CD4-positive, CD25-positive, alpha-beta regulatory T cell (primary cell): ENCODE measurements at places on chromosomes 3 and 15.
A peak's percentile ranks its signal among the peaks of the same experiment; 100 is the strongest.

GRCh38 chr15:60307034-60307433, 90.8 kb downstream of the ANXA2 start:
- H3K27ac ChIP-seq: no peak overlapping the region
- peaks cover 20% of the 10 kb centered on the region for H3K27me3 ChIP-seq
- H3K36me3 ChIP-seq: no peaks in the 10 kb centered on the region
- no peak for DNase-seq
- no peak overlapping the region for H3K4me3 ChIP-seq
- H3K4me1 ChIP-seq: no peaks in the 10 kb centered on the region

DNA sequence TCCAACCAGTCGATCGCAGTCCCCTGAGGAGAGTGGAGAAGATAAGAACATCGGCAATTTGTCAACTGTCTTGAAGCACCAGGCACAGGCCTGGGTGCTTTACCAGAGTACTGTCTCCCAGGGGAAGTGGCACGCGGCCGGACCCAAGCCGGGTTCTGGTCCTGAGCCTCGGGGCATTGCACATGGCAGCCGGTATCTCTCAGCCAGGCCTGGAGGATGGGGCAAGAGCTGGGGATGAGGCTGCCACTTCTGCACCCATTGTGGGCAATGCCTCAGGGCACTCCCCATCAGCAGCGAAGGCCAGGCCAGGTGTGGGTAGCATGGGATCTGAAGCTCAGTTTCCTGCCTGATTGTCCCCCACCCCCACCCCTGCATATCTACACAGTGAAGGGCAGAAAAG, 77.5 kb downstream of the ADCY5 start:
- no peaks in the 10 kb centered on the region for H3K4me1 ChIP-seq
- H3K27ac ChIP-seq: no peak overlapping the region
- no peak overlapping the region for H3K4me3 ChIP-seq
- no peak for DNase-seq

DNA sequence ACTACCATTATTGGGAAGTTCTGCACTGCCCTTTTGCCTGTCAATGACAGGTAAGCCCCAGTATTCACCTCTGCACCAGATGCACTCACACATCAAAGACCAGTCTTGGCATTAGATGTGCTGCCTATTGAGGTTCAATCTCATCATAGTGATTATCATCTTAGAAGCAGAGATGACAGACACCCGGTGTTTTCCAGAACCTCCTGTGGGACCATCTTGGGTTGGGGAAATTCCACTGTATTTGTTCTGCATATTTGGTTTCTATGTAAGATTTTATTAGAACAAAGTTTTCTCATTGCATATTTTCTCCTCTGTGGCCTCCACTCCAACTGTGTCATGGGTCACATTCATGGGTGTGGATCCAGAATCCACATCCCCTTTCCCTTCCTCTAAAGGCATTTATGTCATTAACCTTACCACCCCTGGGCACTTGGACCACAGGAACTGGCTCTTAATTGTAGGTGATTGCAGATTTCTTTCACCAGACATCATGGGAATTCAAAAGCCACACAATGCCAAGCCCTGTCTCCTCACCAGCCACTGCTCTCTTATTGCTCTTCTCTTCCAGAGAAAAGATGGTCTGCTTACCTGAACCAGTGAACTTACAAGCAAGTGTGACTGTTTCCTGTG, 31.2 kb downstream of the PLA1A start:
- H3K27me3 ChIP-seq: no peaks in the 10 kb centered on the region
- H3K4me1 ChIP-seq: peaks cover 26% of the 10 kb centered on the region
- no peak overlapping the region for H3K27ac ChIP-seq
- H3K4me3 ChIP-seq: peak overlapping the region; percentile 57
- no peaks in the 10 kb centered on the region for H3K36me3 ChIP-seq
- DNase-seq: no peak

GRCh38 chr3:98630416-98630815, 37.0 kb upstream of the CPOX start:
- no peaks in the 10 kb centered on the region for H3K4me1 ChIP-seq
- DNase-seq: no peak
- H3K27ac ChIP-seq: no peak overlapping the region
- H3K27me3 ChIP-seq: peaks cover 4% of the 10 kb centered on the region

DNA sequence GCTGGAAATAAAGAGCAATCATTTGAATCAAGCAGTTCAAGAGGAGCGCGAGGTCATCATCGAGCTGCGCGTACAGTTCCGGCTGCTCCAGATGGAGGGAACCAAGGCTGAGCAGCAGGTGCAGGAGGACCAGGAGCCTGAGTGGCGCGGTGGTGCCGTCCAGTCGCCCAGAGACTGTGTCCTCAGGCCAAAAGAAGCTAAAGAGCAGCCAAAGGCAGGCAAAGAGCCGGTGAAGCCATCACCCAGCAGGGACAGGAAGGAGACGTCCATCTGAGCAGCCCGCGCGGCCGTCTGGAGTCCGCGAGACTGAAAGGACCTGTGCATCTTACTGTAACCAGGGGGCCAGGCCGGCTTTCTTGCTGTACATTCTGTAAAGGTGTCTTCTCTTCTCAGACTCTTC, 277.2 kb upstream of the TTC14 start:
- H3K4me1 ChIP-seq: no peaks in the 10 kb centered on the region
- no peaks in the 10 kb centered on the region for H3K27me3 ChIP-seq
- DNase-seq: no peak
- H3K4me3 ChIP-seq: no peak overlapping the region

GRCh38 chr3:120908030-120908794, at the start of gene STXBP5L:
Gene STXBP5L (plus strand): TSS chr3:120908205. CDS start chr3:120909579, 1,374 bp downstream.
- no peak within 1 kb of the TSS for H3K4me3 ChIP-seq
- peaks cover 14% of the 10 kb centered on the region for H3K4me1 ChIP-seq
- no peak within 1 kb of the TSS for H3K27ac ChIP-seq
- no peaks in the 10 kb centered on the region for H3K36me3 ChIP-seq
- H3K27me3 ChIP-seq: peaks cover 40% of the 10 kb centered on the region

GRCh38 chr15:41825572-41826535, 2.0 kb upstream of the JMJD7 start:
- peaks cover 20% of the 10 kb centered on the region for H3K36me3 ChIP-seq
- no peak overlapping the region for H3K4me3 ChIP-seq
- H3K27ac ChIP-seq: no peak overlapping the region
- no peaks in the 10 kb centered on the region for H3K27me3 ChIP-seq
- H3K4me1 ChIP-seq: peaks cover 34% of the 10 kb centered on the region
- no peak for DNase-seq

DNA sequence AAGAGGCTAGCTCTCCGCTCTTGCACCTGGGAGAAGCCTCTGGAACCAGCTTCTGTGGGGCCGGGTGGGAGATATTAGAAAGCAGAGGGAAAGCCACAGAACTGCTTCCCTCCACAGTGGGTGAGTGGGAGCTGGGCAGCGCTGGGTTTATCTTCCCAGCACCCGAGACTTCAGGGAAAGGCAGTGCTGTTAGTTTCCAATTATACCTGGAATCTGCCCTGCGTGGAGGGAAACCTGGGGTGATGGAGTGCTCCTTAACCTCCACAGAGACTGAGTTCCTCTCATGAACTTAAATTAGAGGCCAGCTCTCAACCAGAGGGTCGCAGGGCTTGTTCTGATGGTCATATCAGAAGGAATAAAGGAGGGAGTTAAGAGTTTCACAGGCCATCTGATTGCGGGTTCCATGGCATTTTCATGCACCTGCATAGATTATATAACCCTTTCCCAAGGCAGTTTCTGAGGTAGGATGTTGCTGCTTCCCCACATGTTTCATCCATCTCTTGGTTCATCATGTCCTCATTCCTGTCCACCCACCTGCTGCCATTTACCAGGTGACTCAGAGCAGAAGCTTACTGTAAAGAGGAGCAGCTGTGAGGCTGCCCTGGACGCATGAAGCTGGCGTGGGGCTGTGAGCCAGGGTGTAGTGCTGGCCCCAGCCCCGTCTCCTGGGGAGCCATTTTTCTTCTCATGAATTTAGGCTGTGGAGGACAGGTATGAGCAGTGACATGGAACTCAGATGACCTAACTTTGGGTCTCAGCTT, 42.5 kb downstream of the CA12 start:
- no peaks in the 10 kb centered on the region for H3K4me1 ChIP-seq
- no peak overlapping the region for H3K27ac ChIP-seq
- no peak overlapping the region for H3K4me3 ChIP-seq
- H3K27me3 ChIP-seq: no peaks in the 10 kb centered on the region

DNA sequence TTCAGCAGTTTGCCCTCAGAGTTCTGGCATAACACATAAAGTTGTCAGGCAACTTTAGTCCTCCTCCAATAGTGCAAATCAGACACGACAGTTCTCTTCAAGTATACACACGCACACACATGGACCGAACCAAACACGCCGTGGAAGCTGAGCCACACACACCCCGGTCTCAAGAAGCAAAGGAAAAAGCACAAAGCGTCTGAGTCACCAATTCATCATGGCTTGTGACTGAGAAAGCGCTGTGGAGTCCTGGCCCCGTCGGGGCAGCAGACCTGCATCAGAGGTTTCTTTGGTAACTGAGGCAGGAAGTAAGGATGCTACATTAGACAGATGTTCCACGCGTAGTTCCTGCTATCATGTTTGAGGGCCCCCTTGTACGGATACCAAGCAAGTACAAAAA, 85.7 kb downstream of the VGLL4 start:
- no peak overlapping the region for H3K4me3 ChIP-seq
- H3K4me1 ChIP-seq: no peaks in the 10 kb centered on the region
- H3K27ac ChIP-seq: no peak overlapping the region
- peaks cover 27% of the 10 kb centered on the region for H3K36me3 ChIP-seq
- DNase-seq: no peak
- H3K27me3 ChIP-seq: no peaks in the 10 kb centered on the region

DNA sequence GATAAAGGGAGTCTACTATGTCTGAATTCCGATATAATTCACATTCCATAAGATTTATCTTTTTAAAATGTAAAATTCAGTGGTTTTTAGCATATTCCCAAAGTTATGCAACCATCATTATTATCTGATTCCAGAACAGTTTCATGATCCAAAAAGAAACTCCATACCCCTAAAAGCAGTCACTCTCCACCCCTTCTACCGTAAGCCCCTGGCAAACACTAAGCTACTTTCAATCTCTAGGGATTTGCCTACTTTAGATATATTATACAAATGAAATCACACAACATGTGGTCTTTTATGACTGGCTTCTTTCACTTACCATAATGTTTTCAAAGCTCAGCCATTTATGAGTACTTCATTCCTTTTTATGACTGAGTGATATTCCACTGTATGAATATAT, 65.6 kb downstream of the TMEM212 start:
- no peak for DNase-seq
- H3K36me3 ChIP-seq: no peaks in the 10 kb centered on the region
- H3K4me1 ChIP-seq: no peaks in the 10 kb centered on the region
